Right atrium auricular region (tissue), 2 donors: ENCODE measurements at places on chromosomes 16 and 17.

DNA sequence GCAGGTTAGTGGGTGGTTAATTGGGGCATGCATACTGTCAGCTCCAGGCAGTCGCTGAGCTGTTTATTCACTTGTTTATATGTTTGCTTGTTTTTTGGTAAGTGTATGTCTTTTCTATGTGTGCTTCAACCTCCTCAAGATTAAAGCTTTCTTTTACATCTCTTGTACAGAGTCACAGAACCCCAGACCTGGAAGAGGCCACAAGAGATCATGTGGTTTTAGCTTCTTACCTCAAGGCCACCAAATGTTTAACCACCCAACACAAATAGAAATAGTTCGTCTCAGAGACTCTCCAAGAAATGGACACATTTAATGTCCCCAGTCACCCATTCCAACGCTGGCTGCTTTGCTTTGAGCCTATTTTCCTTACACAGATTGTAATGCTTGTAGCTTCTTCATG, 11.8 kb upstream of the TMEM98 start:
- no peak for DNase-seq

GRCh38 chr16:13315642-13316427, 414.4 kb downstream of the SHISA9 start:
- no peak for DNase-seq

DNA sequence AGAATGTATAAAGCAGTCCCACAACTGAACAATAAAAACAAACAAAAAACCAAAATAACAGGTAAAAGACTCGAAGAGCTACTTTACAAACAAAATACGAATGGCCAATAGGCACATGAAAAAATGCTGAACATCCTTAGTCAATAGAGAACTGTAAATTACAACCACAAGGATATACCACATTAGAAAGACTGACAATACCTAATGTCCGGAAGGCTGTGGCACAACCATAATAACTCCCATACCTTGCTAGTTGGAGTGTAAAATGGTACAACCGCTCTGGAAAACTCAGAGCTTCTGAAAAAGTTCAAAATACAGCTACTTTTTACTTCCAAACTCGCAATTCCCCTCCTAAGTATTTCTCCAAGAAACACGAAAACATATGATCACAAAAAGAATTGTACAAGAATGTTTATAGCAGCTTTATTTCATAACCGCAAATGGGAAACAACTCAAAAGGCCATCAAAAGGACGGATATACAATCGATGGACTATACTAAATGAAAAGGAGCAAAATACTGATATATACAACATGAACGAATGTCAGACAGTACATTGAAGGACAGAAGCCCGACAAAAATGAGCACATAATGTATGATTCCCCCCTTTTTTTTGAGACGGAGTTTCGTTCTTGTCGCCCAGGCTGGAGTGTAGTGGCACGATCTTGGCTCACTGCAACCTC, 2.3 kb downstream of the TP53 start:
- no peak for DNase-seq

DNA sequence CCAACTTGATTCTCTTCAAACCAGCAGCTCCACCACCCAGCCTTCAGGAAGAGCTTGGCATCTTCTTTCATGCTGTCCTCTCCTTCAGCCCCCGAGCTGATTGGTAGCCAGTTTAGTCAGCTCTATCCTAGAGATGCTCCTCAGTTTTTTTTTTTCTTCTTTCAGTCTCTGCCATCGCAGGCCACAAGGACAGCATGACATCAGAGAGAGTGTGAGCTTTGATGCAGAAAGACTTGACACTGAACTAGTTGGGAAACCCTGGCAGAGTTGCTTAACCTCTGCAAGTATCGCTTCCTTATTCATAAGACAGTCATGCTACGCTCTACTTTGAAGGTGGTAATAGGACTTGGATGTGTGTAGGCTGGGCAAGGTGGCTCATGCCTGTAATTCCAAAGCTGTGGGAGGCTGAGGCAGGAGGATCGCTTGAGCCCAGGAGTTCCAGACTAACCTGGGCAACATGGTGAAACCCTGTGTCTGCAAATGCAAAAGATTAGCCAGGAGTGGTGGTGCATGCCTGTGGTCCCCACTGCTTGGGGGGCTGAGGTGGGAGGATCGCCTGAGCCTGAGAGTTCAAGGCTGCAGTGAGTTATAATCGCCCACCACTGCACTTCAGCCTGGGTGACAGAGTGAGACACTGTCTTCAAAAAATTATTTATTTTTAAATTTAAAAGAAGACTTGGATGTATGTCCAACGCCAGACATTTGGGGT, 2.6 kb downstream of the CD300LB start:
- peak; percentile 59 for DNase-seq

- DNase-seq: no peak
Measured at GRCh38 chr16:84013787-84014569, 28.6 kb downstream of the SLC38A8 start.

- no peak for DNase-seq
Measured at GRCh38 chr17:77753691-77754245, 204.7 kb upstream of the TNRC6C start.

GRCh38 chr16:17508303-17508702, 37.5 kb upstream of the XYLT1 start:
- no peak for DNase-seq

DNA sequence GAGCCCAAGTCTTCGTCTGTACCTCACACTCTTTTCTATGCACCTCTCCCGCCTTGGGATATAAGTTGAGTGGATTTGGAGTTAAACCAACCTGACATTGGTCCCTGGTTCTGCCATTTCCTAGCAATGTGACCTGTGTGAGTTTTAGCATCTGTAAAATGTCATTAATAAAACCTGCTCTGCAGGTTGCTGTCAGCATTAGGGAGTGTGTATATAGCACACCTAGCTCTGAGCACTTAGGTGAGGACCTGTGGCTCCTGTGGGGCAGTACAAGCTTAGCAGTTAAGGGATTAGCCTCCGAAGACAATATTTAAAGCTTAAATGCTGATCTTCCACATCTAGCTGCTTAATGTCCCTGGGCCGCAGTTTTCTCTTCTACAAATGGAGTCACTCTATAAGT, 248.0 kb downstream of the TMEM114 start:
- no peak for DNase-seq

GRCh38 chr17:7041607-7042500, 2.0 kb downstream of the SLC16A11 start:
- DNase-seq: no peak
